Occipital lobe (tissue), 3 donors: ENCODE measurements at places on chromosomes 7 and 10.

DNA sequence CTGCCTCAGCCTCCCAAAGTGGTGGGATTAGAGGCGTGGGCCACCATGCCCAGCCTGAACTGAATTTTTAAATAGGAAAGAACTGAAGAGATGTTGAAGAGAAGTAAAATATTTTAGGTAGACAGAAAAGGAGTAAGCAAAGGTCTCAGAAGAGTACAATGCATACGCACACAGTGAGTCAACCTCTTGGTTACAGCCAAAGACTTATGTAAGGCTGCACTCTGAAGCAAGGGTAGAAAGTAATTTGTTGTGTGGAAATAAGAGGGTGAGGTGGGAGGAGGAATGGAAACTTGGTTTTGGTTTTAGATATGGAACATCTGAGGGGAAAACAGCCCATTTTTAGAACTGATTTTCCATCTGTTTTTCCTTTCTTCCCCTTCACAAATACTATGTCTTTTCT, 17.6 kb downstream of the KRIT1 start:
- no peak for DNase-seq

DNA sequence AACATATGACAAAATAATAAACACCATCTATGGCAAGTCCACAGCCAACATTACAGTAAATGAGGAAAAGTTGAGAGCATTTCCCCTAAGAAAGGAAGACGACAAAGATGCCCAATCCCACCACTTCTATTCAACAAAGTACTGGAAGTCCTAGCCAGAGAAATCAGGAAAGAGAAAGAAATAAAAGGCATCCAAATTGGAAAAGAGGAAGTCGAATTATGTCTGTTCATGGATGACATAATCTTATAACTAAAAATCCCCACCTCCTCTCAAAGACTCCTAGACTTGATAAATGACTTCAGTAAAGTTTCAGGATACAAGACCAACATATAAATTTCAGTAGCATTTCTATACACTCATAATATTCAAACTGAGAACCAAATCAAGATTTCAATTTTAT, 288.5 kb upstream of the POT1 start:
- no peak for DNase-seq

- no peak for DNase-seq
Measured at GRCh38 chr7:55498142-55498541, 74.2 kb downstream of the VOPP1 start.

DNA sequence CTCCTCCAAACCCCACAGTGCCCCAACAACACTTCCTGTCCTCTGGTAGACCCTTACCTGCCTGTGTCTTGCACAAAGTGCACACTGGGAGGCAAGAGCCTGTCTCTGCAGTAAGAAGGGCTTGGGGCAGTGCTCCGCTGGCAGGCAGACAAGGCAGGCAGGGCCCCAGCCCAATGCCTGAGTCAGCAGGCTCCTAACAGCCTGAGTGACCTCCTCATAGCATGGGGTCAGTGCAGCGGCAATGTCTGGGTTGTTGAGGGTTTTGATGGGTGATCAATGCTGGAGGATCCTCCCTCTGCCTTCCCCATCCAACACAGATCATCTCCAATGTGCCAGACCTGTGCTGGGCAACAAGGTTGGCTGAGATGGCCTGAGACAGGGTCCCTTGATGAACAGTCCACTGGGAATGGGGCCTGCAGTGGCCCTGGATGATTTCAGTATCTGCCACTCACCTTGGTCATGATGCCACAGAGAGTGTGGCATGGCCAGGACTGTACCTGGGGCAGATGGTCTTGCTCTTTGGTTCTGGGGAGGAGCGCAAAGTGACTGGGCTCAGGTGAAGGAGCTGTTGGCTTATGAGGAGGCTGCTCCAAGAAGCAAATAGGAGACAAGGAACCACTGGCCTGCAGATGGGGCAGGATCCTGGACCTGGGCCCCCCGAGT, 55.6 kb upstream of the CAMK2B start:
- no peak for DNase-seq

DNA sequence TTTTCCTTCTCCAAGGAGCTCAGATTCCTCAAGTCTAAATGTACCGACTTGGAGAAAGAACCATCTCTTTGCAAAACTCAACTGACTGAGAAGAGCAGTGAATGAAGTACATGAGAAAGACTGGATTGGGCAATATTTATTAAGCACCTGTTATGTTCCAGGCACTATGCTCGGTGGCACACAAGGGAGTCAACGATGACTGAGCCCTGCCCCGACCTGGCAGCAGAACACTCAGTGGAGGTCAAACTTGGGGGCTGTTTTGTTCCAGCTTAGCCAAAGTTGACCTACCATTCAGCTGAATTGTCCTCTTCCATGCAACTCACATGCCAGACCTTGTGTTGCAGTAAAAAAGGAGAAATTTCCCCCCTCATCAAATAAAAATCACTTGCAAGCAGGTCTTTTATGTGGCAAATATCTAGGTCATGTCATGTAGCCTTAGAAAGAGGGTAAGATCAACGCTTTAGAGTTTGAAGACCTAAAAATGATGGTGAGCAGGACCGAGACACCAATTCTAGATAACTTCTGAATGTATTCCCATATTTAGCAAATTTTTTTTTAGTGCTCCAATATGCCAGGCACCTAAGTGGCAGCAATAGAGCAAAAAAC, 14.3 kb upstream of the XPNPEP1 start:
- DNase-seq: no peak

GRCh38 chr7:108328174-108328651, 128.0 kb downstream of the NRCAM start:
- no peak for DNase-seq

- DNase-seq: no peak
Measured at GRCh38 chr10:24883176-24883575, 69.2 kb downstream of the PRTFDC1 start.

DNA sequence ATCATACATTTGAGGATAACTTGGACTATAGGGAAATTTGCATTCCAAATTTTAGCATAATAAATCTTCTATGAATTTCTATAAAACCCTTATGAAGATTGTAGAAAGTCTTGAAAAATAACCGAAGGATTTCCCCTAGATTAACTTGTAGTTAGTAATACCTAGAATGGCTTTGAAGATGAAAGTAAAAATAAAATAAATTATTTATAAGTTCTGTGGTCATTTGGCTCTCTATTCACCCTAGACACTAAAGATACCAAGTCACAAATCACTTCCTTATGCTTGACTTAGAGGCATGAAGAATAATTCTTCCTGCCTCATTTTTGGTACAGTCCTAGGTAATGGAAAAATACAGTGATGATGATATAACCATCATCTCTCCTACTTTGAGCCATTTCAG, 79.3 kb downstream of the CSTF2T start:
- no peak for DNase-seq

- no peak for DNase-seq
Measured at GRCh38 chr7:154304231-154304630, 252.0 kb downstream of the DPP6 start.

DNA sequence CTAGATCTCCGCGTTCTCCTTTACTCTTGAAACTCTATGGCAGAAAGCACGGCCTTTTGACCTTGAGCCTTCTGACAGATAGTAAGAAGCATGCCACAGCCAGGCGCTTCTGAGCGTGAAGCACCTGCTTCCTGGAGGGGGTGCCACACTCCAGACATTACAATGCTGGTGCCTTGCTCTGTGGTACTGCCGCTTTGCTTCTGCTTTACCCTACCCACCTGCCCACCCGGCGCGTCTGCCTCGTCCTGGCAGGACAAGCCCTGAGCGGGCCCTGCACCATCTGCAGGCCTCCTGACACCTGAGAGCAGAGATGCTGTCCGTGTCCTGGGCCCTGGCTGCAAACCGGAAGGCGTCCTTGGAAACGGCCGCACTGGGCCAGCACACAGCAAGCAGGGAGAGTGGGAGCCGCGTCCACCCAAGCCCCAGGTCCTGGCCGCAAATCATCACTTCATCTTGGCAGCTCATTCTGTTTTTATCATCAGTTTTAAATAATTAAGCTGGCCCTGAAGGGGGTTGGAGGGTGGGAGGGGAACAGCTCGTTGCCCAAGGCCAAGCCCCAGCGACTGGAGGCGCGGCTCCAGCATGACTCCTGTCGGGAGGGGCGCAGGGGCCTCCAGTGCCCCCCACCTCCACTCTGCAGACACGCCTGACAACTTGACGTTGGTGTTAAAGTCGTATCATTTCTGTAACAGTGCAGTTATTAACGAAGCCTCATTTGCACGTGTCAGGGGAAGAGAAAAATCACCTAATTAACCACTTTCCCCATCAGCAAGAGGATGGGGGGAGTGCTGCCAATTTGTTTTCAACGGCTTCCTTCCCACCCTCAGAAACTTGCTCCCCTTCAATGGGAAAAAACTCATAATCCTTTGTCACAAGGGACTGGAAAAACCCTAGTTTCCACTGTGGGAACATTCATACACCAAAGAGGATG, 132.2 kb downstream of the MAD1L1 start:
- no peak for DNase-seq

DNA sequence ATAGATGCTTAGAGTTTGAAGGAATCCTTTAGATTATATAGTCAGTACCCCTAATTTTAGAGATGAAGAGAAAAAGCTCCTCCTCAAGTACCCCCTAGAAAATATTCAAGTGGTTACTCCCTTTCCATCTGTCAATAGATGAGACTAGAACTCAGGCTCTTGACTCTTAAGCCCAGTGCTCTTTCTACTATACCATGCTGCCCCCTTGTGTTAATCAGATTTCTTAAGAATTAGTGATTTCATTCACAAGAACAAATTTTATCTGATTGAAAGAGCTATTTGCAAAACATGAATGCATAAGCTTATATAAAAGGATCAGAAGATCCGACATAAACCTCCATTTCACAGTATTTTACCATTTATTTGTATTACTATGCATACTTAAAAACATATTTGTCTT, 179.3 kb downstream of the TFEC start:
- no peak for DNase-seq

DNA sequence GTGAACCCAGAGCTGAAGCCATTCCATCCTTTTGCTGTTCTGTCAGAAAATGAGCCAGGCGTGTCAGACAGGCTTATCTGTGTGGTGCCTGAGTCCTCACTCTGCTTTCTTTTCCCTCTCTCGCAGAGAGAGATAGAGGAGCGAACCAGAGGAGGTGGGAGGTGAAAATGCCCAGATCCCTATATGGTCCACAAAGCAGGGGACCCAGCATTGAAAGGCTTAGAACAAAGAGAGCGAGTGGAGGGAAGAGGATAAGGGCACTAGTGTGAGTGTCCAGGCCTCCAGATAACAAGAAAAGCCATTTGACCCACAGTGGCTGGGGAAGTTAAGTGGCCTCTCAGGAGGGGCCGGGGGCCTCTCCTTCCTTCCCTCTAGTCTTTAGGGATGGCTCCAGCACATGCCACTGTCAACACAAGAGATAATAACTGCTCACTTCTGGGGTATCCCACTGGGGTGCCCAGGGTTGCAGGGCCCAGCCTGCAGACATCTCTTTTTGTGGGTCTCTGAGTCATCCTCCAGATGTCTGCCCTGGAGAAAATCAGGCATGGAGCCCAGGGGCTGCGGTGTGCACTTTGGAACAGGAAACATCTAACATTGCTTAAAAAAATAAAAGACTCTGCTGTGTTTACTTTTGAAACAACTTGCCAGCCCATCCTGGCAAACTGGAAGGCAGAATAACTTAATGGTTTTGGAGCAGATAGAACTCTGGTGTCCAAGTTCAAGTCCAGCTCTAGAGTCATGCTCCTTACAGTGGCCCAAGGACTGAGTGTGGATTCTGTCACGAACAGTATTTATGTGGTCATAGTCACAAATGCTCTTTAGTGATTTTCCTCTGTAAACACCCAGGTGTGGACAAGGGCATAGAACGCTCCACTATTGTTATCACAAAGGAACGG, 189.5 kb downstream of the CXCL12 start:
- DNase-seq: no peak

DNA sequence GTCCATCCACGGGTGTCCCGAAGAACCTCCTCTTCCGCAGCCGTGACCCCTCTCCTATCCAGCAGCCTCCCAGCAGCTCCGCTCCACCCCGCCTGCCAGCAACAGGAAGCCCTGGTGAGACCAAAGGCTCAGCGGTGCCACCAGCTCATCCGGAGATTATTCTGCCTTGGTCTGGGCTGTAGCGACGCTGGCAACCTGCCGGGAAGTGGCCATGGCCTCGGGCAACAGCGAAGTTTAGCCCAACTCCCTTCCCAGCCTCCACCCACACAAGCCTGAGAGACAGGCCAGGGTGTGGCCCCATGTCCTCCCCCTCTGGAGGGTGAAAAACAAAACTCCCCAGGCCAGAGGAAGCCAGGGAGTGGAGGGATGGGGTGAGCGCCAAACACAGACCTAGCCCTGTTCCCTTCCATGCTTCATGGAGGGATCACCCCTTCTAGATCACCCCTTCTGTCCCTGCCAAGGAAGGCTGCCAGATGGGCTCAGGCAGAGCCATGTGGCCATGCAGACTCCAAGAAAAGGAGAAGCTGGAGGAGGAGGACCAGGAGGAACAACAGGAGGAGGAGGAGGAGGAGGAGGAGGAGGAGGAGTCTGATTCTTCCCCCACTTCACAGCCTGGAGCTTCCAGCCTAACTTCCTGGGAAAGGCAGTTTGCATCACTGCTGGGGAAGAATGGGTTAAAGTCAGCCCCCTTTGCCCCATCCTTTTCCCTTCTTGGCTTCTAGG, 918 bp downstream of the CALHM2 start:
- DNase-seq: peak; percentile 30

GRCh38 chr10:108848046-108848445, 1075.3 kb downstream of the XPNPEP1 start:
- no peak for DNase-seq

DNA sequence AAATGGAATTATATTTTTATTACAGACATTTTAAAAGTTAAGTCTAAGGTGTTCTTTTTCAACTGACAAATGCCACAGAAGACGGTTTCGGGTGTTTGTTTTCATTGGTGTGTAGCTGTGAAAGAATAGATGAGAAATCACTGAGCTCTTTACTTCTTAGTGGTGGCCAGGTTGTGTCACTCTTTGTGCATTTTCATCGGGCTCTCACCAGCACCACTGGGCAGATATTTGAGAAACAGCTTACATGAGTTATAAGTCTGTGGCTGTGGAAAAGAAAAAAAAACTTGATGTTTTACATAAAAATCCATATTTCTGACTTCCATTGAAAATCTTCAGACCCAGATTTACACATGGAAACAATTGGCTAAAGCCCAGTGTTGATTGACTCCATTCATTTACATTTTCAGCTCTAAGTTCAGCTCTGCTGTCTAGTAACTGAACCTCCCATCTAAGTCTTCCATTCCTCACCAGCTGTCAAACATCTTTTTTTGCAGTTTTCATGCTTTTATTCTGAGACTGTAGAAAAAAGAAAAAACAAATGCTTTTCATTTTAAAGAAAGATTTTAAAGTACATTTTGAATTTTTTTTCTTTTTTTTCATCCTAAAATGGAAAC, 22.3 kb downstream of the CABCOCO1 start:
- DNase-seq: no peak

DNA sequence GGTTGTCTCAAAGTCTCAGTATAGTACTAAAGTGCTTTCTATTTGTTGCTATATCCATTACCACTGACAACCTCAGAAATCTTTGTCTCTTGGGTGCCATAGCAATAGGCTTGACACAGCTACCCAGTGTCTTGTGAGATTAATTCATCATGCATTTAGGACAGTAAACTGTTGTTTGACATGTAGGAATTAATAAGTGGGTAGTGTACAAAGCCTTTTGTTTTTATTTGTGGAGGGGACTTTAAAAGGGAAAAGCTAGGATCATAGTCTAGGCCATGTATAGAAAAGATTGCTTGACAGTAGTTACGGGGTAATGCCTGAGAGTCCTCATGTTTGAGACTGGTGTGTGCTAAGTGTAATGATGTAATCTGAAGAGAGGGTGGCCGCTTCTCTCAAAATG, 102.6 kb upstream of the AGR3 start:
- no peak for DNase-seq
